ENCODE measurements at places on chromosomes 4 and X.

GRCh38 chr4:113497154-113497884 is 264.2 kb downstream of the CAMK2D start:
- DNase-seq, result no peak

GRCh38 chr4:99180382-99181070 is 36.4 kb upstream of the ADH4 start:
- no peak for DNase-seq

DNA sequence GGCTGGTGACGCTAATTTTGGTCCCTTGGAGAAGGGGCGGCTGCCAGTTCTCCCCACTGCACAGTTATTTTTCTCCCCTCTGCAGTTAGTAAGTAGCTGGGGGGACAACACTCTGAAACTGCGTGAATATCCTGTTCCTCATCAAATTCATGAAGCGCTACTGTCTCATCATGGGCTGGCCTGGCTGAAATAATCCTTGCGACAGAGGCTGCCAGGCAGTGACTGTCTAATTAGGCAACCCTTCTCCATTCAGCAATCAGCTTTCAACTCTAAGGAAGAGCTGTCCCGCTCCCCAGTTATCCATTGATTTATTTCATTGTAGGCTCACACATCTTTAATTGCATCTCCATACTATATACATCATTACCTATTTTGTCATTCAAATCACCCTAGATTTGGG is 8.2 kb downstream of the SH3TC1 start:
- no peak for DNase-seq

- DNase-seq, result no peak
Observed at GRCh38 chr4:119825696-119826095, 197.1 kb upstream of the PDE5A start.

DNA sequence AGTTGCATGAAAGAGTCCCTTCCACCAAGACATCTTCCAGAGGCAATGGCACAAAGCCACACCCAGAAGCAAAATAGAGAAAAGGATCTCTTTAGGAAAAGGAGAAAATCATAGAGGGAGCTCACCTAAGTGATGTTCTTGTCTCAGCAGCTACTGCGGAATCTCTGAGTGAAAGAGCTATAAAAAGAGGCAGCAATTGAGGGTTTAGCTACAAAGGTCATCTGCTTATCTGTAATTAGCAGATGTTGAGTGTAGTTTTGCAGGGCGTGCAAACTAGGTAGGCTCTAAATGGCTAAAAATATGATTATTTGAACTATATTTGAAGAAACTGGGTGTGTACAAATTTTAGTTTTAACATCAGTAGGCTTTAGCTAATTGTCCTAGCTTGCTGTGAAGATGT is 276.0 kb downstream of the HS3ST1 start:
- DNase-seq, result no peak

DNA sequence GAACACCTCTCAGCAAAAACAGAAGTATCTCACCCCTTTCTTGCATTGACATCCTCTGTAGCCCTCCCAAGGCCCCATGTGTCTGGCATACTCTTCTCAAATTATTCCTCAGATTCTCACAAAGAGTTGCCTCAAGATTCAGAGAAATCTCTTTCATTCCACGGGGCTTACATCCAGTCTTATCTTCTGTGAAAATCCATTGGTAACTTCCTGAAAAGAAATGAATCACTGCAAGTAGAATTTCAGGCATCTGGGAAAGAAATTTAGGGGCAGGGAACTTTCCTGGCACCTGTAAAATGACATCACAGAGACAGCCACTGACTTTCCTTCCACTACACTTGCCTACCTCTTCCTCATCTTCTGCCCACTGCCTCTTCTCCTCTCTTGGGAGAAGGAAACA is 182.5 kb upstream of the ARHGEF9 start:
- no peak for DNase-seq

GRCh38 chr4:158861766-158862165 is 92.9 kb downstream of the FNIP2 start:
- no peak for DNase-seq

GRCh38 chr4:140326395-140326993 is 47.0 kb upstream of the SCOC start:
- no peak for DNase-seq

DNA sequence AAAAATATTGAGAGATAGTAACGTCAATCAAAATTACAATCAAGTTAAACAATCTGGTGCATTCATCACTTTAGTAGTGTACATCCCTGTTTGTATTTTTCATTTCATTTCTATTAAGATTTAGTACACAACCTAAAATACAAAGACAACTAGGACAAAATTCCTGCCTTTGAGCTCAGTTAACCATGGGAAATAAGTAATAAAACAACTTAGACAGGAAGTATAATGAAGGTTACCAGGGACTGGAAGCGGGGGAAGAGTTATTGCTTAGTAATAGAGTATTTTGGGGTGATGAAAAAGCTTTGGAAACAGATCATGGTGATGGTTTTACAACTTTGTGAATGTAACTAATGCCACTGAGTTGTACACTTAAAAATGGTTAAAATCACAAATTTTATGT is 25.6 kb upstream of the ATXN3L start:
- DNase-seq, result no peak

DNA sequence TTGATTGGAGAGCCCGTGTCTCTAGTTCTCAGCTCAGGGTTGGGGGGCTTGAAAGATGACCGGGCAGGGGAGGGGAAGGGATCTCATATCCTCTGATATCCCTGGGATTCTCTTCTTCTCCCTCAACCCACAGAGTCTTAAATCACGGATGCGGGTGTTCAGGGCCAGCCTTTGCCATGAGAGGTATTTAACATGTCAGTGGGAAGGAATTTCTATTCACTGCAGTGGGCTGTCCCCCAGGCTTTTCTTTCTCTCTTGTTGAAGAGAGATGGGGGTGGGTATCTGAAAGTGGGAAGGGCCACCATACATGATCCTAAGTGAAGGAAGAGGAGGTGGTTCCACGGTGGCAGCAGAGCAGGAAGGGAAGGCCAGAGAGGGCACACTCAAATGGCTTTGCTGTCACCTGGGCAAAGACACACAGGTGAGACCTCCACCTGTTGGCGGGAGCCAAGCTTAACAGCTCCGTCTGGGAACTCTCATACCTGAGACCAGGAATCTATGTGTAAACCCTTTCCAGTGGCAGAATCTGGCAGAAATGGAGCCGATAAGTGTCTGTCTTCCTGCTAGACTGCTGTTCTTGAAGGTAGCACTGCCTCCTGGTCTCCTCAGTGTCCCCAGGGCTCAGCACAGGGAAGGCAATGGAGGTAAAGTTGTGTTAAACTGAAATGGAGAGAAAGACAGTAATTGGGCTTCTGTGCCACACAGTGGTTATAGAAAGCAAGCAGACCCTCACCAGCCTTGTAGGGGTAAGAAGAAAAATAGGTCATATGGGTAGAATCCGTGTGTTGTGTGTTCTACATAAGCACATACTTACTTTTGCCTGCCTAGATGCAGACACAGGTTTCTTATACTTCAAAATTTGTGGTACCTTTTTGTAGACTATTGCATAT is 49.4 kb downstream of the RHOH start:
- no peak for DNase-seq
